Left renal cortex interstitium (tissue), 4 donors: ENCODE measurements at places on chromosomes 7 and 10.

DNA sequence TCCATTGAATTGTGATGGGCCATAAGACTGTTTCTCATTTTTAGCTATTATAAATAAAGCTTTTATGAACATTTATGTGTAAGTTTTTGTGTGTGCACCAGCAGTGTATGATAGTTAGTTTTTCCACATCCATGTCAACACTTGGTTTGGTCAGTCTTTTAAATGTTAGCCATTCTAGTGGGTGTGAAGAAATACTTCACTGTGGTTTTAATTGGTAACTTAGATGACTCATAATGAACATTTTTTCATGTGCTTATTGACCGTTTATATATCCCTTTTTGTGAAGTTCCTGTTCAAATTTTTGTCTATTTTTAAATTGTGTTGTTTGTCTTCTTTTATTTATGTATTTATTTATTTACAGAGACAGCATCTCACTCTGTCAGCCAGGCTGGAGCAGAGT is 23.6 kb upstream of the PDK4 start:
- DNase-seq = no peak

DNA sequence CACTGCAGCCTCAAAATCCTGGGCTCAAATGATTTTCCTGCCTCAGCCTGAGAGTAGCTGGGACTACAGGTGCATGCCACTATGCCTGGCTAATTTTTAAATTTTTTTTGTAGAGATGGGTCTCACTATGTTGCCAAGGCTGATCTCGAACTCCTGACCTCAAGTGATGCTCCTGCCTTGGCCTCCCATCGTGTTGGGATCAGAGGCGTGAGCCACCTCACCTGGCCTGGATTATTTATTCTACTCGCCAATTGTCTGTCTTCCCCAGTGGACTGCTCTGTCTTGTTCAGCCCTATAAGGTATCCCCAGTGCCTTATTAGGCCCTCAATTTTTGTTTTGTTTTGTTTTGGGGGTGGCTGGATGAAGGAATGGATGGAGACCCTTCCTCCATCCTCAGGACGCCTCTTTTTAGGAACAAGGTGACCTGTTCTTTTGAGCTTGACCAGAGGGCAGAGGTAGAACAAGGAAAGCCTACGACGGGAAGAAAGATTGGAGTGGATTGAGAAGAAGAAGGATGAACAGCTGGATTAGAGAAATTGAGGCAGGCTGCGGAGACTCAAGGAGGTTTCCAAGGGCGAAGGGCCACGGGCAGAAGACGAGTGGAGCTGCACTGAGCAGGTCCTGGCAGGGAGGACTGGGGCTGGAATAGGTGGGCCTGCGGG is 541 bp upstream of the DENND10 start:
- no peak for DNase-seq

DNA sequence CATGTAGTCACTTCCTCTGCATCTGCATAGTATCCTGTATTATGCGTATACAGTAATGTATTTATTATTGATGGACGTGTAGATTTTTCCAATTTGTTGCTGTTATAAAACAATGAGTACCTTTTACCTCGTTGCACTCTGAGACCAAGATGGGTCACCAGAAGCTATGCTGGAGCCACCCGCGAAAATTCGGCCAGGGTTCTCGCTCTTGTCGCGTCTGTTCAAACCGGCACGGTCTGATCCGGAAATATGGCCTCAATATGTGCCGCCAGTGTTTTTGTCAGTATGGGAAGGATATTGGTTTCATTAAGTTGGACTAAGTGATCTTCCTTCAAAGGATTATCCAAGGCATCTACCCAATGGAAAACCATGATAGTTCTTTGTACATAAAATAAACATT is 1.0 kb downstream of the PSMC2 start:
- DNase-seq = no peak

DNA sequence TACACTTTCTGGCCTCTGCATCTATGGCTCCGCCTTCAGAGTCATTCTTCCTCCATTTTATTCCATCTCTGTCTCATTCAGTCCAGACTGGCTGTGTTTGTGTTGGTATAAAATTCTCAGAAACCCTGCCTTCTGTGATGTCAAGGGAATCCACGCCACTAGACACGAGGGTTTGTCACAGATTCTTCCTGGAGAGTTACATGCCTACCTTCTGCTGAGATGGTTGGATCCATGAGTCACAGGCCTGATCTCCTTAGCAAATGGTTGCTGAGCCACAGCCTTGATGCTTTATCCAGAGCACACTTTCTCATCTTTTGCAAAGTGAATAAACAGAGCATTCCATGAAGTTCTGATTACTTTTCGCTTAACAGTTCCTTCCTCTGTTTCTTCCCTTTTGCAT is 35.9 kb upstream of the TSPAN33 start:
- no peak for DNase-seq

GRCh38 chr10:83725567-83725966 is 413.7 kb upstream of the GHITM start:
- no peak for DNase-seq

DNA sequence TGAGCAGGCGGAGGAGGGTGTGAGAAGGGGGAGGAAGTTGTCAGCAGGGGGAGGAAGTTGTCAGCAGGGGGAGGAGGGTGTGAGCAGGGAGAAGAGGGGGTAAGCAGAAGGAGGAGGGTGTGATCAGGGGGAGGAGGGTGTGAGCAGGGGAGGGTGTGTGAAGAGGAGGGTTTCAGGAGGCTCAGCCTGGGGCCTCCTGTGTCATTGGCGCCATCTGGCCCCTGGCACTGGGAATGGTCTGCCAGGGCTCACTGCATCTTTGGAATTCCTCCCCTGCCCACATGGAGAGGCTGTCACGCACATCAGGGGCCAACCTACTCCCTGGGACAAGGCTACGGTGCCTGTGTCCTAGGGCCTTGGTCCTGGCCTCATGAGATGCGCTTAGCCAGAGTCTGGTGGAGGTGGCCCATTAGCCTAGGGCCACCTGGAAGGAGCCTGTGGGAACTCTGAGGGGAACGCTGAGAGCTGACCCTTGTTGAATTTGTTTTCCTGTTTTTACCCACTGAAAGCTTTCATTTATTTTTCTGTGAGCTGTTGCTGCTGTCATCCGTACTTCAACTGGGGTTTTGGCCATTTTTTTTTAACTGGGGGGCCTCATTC is 18.0 kb downstream of the CAMK2B start:
- peak; percentile 32 for DNase-seq
